ENCODE measurements at places on chromosomes 1 and 21.

- no peak for DNase-seq
These were observed 12.1 kb downstream of the RGS18 start for GRCh38 chr1:192170196-192170984.

- DNase-seq, result no peak
These were observed 120.5 kb downstream of the UCK2 start for GRCh38 chr1:165947797-165948455.

- no peak for DNase-seq
These were observed 38.2 kb downstream of the PKNOX1 start for GRCh38 chr21:43012596-43012995.

DNA sequence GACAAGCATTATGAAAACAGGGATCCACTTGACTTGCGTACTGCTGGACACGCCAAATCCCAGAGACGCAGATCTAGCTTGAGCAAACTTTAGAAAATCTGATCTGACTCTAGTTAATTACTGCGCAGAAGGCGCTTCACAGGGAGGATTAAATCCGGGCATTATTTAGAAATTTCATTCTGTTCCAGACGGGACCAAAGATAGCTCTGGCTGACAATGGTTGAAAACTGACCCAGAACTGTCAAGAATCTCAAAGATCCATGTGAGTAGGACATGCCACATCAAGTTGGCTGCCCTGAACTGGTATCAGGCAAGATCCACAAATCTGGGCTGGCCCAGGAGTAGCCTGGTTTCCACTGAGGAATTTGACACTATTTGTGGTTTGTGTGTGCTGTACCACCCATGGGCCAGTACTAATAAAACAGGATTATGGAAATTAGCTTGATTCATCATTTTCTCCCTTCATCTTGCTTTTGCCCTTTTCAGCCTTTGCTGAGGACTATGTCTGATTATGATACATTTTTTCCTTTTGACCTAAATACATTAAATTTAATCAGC is 171.0 kb downstream of the VAV3 start:
- DNase-seq, result no peak

GRCh38 chr1:198166900-198167299 is 10.1 kb downstream of the NEK7 start:
- DNase-seq, result no peak

- DNase-seq, result peak; percentile 67
These were observed 71.8 kb upstream of the MACF1 start for GRCh38 chr1:39132505-39133339.

DNA sequence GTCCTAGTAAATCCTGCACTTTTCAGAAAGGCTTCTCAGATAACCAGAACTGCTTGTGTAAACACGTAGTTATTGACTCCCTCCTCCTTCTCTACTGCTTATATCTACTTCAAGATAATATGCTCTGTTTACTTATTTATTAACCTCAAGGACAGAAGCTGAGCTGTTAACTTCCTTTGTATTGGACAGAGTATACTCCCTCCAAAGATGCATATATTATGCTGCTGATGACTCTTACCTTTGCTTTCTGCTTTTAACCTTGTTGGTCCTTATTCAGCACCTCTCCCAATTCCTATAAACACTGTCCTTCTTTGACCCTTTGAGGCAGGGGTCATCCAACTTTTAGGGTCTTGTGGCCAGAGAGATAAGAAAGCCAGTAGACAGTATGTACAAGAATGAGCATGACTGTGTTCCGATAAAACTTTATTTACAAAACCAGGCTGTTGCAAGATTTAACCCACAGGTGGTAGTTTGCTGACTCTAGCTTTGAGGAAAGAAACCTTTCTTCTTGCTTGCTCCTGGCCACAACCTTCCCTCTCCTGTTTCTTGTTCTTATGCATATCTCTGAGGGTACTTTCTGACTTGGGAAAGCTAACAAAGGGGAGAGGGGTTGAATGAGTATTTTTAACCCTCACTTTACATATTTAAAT is 4.9 kb downstream of the TPM3 start:
- no peak for DNase-seq

DNA sequence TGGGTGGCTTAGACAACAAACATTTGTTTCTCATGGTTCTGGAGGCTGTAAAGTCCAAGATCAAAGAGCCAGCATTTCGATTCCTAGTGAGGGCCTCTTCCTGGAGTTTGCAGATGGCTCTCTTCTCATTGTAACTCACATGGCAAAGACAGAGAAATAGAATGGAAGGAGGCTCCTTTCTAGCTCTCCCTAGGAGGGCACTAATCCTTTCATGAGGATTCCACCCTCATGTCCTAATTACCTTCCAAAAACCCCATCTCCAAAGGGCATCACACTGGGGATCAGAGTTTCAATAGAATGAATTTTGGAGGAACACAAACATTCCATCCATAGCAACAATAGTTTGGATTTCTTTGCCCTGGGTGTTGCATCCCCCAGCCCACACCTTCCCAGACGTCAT is 247.3 kb downstream of the TTLL7 start:
- DNase-seq, result no peak

DNA sequence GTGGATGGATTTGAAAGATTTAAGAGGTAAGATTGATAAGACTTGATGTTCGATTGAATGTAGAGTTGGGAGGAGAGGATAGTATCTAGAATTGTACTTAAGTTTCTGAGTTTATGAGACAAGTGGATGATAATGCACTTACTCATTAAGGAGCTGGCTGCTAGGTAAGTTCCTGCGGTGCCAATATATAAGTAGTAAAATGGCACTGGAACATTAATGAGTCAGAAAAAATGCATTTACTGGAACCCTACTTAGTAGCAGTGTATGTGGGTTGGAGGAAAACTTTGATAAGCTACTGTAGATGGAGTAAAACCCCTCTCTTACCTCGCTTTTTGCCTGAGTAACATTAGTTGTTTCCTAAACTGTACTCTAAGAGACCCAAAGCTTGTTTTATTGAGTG is 68.2 kb downstream of the ZFYVE9 start:
- DNase-seq, result no peak

GRCh38 chr1:3856923-3857790 is at the start of the genes CEP104 and DFFB:
Gene CEP104 (minus strand): TSS chr1:3857211. CDS start chr1:3852407, 4,804 bp downstream.
Gene DFFB (plus strand): TSS chr1:3857476. CDS start chr1:3857604, 128 bp downstream.
- peak; percentile 96 for DNase-seq

DNA sequence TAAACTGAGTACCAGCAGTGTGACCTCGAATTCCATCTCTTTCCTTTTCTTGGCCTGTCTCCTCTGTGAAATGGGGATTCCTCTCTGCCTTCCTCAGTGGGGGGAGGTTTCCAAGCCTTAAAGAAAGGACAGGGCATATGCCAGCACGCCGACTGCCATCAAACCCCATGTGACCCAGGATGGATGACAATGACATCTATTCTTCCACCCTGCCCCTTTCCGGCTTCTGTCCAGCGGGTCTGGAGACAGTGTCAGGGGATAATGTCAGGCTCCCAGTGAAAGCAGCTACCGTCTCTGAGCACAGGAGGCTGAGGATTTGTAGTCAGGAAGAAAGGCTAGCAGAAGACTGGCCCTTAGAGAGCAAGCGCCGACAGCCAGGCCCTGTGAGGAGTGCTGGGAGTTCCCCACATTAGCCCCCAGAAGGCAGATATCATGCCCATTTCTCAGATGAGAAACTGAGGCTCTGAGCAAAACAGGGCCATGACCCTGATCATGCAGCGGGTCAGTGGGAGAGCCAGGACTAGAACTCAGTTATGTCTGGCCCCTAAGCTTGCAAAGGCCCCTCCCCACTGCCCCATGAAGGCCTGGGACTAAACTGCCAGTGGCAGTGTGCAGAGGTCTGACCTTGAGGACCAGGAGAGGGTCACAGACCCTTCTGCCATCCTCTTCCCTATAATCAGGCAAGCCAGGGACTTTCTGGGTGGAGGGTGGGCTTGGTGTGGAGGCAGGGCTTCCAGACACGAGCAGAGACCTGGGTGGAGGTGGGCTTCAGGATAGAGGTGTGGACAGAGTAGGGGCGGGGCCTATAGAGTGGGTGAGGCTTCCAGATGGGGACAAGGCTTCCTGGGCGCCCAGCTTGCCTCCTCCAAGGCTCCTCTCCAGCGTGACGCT is 30.1 kb downstream of the CDCA8 start:
- no peak for DNase-seq

DNA sequence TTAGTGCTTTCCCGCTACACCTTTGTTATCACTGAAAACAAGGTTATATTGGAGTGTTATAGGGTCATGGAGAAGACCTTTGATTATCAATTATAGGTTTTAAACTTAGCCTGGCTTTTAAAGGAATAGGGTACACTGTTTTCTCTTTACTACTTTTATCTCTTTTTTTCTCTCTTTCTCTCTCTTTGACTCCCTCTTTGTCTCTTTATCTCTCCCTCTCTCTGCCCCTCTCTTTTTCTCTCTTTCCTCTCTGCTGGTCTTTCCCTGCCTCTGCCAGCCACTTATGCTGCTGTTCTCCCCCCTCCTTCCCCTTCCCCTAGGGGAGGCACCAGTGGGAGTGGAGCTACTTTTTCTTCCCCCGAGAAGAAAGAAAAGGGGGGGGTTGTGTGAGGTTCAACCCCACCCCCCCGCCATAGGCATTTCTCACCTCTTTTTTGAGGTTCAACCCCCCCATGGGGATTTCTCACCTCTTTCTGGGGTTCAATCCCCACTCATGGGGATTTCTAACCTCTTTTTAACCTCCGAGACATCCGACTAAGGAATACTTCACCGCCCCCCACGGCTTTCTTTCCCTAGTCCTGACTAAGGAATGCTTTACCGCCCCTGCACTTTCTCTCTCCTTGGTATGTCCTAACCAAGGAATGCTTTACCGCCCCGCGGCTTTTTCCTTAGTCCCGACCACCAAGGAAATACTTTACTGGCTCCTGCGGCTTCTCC is 17.2 kb upstream of the ZBTB8B start:
- DNase-seq, result peak; percentile 73

DNA sequence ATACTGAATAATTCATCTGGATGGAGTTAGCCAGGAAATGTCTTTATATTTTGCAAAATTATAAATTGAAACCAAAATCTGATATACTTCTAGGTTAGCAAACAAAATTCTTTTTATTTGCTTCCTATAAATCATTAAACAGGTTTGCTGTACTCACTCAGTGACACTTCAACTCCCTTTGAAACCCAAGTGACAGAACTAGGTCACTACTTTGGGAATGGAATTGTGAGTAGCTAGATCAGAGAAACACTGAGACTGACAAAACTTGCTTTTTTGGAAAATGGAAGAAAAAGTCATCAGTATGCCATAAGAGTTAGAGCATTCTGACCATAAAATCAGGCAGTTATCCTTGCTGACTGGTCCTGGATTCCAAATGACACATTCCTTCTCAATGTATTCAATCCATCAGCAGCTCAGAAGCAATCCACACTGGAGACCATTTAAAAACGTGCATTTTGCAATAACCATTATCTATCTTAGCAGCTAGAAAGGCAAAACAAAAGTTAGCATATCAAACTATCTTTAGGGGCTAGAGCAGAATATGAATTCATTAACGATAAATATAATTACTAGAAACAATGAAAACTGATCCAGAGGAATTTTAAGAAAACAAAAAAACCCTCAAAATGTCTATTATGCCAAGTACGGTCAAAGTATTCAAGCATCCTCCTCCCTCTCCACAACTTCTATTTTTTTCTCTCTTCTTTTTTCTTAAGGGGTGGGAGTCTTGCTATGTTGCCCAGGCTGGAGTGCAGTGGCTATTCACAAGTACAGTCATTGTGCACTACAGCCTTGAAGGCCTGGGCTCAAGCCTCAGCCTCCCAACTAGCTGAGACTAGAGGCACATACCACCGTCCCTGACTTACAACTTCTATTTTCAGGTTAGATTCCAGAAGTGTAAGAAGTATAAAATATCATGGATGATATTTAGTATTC is 60.1 kb downstream of the HNRNPR start:
- DNase-seq, result peak; percentile 57

DNA sequence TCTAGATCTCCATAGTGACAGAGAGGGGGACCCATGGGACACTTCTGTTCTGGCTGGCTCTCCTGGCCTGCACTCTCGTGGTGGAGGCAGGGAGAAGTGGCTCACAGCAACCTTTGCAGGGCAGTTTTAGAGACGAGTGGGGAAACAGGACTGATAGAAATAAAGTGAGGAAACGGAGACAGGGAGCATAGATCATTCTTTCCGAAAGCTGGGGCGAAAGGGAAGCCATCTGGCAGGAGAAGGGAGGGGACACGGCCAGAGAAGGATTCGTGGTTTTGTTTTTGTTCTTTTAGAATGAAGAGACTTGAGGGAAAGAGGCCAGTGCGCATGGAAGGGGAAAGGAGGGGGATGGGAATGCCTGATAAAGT is 3.5 kb downstream of the TIE1 start:
- peak; percentile 48 for DNase-seq

DNA sequence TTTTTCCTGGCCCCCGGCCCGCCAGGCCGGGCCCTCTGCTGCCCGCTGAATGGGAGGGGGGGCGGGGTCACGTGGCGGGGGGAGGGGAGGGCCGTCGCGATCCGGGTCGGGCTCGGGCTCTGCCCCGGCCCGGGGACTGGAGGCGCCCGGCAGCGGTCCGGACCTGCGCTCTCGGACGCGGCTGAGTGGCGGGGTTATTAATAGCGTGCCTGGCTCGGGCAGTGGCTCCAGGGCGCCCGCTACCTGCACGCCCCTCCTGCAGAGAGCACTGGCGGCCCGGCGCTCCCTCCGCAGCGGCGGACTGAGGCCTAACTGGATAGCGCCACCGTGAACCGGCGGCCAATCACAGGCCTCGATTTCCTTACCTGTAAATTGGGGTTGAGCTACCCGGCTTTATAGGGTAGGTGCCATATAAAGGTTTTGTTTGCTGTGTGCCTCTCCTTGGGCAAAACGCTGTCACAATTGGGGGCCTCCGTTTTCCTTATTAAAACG is 28.1 kb downstream of the AHDC1 start:
- peak; percentile 70 for DNase-seq

GRCh38 chr1:212974711-212975110 is 24.4 kb downstream of the VASH2 start:
- no peak for DNase-seq

DNA sequence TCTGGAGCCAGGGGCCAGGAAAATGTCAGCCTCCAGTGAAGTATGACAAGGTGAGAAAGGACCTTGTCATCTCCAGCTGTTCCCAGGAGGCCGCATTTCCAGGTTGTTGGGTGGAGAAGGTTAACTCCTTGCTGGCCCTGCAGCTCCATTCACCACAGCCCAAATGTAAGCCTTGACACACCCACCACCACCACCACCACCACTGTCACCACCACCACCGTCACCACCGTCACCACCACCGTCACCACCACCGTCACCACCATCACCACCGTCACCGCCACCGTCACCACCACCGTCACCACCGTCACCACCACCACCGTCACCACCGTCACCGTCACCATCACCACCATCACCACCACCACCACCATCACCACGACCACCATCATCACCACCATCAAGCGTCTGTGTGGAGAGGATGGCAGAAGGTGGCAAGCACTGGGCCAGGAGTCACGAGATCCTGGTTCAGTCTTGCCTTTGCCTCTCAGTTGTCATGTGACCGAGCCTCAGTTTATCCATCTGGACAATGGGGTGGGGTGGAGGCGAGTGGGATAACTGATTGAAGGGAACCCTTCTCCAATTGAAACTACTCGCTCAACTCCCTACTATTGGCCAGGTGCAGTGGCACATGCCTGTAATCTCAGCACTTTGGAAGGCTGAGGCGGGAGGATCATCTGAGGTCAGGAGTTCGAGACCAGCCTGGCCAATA is 21.2 kb upstream of the FAM131C start:
- DNase-seq, result no peak

GRCh38 chr1:21939650-21940374 is 2.7 kb upstream of the HSPG2 start:
- peak; percentile 88 for DNase-seq

GRCh38 chr21:32248571-32249461 is 30.0 kb downstream of the MIS18A start:
- peak; percentile 70 for DNase-seq
